ENCODE measurements at places on chromosomes 16 and 17. TPM values are rescaled to one million over a fixed set of nuclear protein-coding genes. Genes with fewer than 3 reads are reported as not detected.
A peak's percentile ranks its signal among the peaks of the same experiment; 100 is the strongest.

PDIA2 gene
- 0.86 TPM for total RNA-seq

SPNS2 gene
- 16.2 TPM for total RNA-seq

DNA sequence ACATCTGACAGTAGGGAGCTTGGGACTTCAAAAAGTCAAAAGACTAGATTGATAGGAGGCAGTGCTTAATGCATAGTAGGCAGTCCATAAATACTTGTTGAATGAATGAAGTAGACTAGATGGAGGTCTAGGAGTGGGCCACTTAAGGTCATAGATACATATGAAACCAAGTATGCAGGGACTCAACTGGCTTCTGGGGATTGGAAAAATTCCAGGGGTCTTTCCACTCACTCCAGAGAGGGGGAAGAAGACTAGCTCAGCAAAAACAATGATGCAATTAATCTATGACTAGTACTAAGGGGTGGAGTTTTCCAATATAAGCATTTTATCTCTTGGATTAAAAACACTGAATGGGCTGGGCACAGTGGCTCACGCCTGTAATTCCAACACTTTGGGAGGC lies 298.3 kb upstream of the XYLT1 start:
- DNase-seq = no peak

DNA sequence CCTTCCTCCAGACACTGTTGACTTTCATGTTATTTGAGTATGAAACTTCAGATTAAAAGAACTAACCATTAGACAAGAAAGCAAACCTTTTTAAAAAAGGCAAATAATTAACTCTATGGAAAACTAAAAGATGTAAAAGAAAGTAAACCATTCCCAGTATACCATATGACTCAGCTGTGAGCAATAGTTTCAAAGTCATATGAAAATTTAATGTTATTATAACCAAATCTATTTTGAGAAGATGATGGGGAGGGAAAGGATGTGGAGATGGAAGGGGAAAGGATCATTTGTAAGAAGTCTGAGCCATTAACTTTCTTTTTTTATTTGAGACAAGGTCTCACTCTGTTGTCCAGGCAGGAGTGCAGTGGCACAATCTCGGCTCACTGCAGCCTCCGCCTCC lies 131.8 kb downstream of the IRX5 start:
- DNase-seq = no peak

GRCh38 chr16:75727221-75727620 lies 931 bp upstream of the CPHXL start:
- no peak for DNase-seq

GRCh38 chr17:72273289-72274056 lies 152.7 kb downstream of the SOX9 start:
- no peak for DNase-seq

DNA sequence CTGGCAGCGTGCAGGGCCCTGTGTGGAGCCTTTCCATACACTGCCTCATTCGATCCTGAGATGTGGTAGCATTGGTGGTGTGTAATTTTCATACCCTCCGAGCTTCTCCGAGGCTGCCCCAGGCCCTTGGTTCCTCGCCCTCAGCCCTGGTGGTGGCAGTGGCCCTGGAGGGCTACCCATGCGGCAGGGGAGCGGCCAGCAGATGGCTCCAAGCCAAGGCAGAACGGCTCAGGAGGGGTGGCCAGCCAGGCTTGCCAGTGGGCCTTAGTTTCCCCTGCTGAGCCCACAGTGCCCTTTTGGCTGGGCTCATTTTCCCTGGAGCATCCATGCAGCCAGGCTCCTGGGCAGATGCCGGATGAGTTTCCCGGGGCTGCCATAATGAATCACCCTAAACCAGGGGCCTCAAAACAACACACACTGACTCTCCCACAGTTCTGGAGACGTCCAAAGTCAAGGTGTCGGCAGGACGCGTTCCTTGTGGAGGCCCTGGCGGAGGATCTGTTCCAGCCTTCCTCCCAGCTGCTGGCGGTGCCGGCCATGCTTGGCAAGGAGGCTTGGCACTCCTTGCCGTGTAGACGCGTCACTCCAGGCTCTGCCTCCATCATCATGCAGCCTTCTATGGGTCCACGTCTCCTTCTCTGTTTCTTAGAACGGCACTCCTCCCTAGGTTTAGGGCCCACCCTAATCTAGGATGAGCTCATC lies 158.8 kb upstream of the GSE1 start:
- no peak for DNase-seq

DNA sequence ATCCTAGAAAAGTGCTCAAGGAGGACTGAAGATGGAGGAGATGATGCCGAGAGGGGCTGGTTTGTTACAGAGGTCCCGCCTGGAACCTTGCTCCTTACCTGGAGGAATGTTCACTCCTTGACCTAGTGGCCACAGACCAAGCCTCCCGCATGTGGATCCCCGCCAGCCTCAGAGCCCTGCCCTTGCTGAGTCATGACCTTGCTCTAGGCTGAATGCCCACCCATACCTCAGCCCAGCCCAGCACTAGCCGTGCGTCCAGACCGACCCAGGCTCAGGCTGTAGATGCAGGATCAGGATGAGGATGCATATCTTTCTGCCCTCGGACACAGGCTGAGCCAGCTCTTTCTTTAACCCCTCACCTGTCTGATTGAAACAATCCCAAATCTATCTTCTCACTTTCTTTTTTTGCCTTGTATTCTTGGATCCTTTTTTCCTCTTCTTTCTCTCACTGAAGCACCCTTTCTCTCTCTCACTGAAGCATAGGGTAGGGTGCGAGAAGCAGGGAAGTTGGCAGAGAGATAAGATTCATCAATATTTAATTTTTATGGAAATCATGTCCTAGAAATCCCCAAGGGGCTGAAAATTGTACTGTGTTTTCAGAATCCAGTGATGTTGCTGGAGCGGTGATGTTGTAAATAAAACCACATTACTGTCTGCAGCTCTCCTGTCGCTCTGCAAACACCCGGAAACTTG lies 34.9 kb downstream of the WSCD1 start:
- DNase-seq = no peak

DNA sequence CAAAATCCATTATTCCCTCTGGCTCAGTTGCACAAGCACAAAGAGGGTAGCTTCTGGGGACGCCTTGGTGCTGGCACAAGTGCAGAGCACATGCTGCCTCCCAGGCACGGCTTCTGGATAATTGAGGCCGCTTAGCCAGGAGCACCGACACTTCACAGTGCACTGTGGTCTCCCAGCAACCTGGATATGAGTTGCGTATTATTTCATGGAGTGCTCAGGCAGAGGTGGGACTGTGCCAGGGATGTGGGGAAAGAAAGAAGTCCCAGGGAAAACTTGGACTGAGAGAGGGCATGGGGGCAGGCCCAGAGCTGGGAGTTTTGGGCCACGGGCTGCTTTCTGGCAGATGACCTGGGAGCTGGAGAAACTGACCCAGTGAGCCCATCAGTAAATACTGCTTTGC lies 37.5 kb downstream of the MPRIP start:
- peak; percentile 82 for DNase-seq

GRCh38 chr17:65356536-65356935 lies 204.9 kb downstream of the AXIN2 start:
- DNase-seq = no peak

GRCh38 chr17:4895121-4895520 lies 4.2 kb upstream of the C17orf107 start:
- no peak for DNase-seq

DNA sequence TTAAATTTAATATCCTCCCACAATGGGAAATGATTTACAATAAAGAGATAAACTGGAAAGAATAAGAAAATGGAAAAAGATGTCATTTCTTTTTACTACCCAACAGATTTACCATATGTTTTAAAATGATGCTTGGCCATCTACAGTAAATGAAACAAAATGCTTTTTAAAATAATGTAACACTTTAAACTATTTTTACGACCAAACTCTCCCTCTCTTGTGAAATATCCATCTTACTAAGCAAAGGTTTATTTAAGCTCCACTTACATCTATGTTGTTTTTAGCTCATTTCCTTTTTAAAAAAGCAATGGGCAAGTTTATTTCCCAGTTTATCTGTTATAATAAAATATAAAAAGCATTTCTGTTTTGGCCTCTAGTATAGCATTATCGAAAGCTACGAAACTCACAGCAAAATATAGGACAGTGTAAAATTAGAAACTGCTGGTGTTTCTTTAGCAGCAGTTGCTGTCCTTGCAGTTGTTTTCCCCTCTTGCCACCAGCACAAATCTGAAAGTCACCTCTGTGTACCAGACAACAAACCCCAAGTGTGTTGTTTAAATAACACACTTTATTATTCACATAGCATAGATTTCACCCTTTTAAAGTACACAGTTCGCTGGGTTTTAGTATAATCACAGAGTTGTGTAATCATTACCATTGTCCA lies 195.1 kb downstream of the CDRT15L2 start:
- DNase-seq = no peak

GRCh38 chr16:76303637-76304314 lies 26.6 kb downstream of the CNTNAP4 start:
- DNase-seq = no peak

GRCh38 chr17:28725660-28726225 lies 290 bp downstream of the TLCD1 start:
- peak; percentile 91 for DNase-seq

DNA sequence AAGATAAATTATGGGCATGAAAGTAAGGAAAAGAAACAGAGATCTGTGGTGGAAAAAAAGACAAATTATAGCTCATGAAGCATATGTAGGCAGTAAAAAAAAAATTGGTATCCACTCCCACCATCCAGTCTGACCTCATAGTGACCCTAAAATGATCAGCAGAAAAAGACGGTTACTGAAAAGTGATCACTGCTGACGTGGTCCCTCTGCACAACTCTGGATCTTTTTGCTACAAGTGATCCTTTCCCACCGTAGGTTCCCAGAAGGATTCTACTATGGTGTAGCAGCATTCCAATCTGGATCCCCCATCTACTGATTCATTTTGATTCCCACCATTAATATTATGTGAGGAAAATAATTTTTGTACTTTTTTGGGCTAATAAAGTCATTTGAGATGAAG lies 10.9 kb upstream of the CHST6 start:
- DNase-seq = no peak

DNA sequence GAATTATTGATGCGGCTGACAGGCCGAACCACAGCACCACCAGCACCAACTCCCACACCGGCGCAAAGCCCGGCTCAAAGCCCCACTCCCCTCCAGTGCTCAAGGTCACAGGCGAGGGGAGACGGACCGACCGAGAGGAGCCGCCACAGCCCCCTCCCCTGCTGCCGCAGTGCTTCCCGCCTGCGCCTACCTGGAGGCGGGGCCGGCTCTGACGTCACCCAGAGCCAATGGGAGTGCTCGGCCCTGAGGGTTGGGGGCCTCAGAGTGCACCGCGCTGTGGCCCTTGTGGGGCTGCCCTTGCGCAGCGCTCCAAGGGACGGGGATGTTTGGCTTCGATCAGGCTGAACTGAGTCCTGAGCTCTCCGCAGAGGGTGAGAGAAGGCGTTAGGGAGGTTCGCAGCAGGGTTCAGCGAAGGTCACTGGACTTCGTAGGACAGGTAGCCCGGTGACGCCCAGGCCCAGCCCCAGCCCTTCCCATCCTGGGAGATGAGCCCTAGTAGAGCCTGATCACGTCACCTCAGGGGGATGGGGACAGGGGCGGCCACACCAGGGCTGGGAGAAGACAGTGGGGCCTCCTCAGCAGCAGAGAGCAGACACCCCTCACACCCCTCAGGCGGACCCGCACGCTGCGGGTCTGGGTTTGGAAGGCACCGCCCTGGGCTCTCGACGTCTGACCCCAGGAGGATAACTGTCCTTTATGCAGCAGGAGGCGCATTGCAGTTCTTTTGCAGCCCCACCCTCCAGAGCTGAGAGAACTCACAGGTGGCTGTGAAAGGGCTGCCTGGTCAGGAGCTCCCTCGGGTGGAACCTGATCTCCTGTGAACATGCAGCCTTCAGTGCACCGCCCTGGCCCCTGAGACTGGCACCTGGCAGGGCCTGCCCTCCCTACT lies 1.5 kb downstream of the NDRG4 start:
- peak; percentile 76 for DNase-seq

GRCh38 chr17:80223838-80224497 lies 3.7 kb downstream of the SLC26A11 start:
- no peak for DNase-seq

DNA sequence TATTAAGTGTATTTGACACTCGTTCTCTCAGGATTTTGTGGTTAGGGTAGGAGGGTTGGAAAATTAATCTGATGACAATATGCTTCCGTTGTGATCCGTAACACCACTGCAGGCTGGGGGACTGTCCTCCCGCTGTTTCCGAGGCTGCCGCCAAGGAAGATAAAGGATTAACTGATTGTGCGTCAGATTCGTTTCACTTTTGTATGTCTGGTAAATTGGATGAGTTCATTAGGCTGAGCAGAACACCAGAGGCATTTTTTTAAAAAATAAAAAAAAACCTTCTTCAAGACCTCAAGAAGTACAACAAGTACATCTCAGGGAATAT lies 486.7 kb upstream of the SALL1 start:
- DNase-seq = no peak

Data from posterior vena cava (tissue), 2 donors.